ENCODE measurements at places on chromosomes 16 and 17. TPM values are rescaled to one million over a fixed set of nuclear protein-coding genes. Genes with fewer than 3 reads are reported as not detected.

GRCh38 chr17:78374189-78374588, 4.3 kb upstream of the PGS1 start:
- peaks cover 53% of the 10 kb centered on the region for H3K4me1 ChIP-seq
- no peaks in the 10 kb centered on the region for H3K36me3 ChIP-seq
- H3K4me3 ChIP-seq = peak overlapping the region; percentile 17
- H3K27me3 ChIP-seq = no peaks in the 10 kb centered on the region
- no peak for DNase-seq

- peaks cover 7% of the 10 kb centered on the region for H3K27me3 ChIP-seq
- H3K36me3 ChIP-seq = no peaks in the 10 kb centered on the region
- DNase-seq = no peak
- no peak overlapping the region for H3K27ac ChIP-seq
Measured at GRCh38 chr16:66600477-66600876, 4.0 kb upstream of the CMTM3 start.

DNA sequence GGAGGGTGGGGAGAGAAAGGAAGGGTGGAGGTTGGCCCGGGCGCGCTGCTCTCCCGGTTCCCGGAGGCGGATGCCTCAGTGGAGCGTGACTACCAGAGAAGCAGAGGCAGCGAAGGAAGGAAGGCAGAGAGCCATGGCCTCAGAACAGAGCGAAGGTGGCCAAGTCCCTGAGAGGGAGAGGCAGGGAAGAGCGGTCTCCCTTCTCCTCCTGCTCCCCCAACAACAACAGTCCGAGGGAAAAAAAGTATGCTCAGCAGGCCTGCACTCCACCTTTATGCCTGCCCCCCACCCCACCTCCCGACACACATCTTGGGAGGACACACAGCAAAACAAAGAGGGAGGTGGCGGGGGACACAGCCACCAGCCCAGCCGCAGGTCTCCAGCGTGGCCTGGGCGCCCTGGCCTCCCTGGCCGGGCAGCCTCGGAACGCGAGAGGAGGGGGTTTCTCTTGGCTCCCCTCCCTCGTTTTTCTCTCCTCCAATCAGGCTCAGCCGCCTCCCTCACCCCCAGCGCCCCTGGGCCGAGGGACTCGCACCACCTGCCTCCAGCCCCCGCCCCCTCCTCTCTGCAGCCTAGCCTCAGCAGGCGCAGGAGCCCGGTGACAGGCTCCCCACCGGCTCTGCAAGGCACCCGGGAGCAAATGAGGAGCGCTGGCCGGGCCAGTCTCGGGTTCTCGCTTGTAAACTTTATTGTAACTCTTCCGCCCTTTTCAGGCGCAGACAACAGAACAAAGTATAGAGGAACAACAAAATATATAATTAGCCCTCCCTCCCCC, 1.1 kb upstream of the HOXB7 start:
- peak overlapping the region; percentile 17 for H3K4me3 ChIP-seq
- peak; percentile 72 for DNase-seq
- peaks cover 37% of the 10 kb centered on the region for H3K4me1 ChIP-seq
- no peak overlapping the region for H3K27ac ChIP-seq
- H3K36me3 ChIP-seq = no peaks in the 10 kb centered on the region

GRCh38 chr17:64529221-64529620, 22.4 kb downstream of the CEP95 start:
- H3K4me1 ChIP-seq = no peaks in the 10 kb centered on the region
- no peak overlapping the region for H3K27ac ChIP-seq
- H3K4me3 ChIP-seq = no peak overlapping the region
- H3K36me3 ChIP-seq = peaks cover 93% of the 10 kb centered on the region
- DNase-seq = no peak
- H3K27me3 ChIP-seq = no peaks in the 10 kb centered on the region

DNA sequence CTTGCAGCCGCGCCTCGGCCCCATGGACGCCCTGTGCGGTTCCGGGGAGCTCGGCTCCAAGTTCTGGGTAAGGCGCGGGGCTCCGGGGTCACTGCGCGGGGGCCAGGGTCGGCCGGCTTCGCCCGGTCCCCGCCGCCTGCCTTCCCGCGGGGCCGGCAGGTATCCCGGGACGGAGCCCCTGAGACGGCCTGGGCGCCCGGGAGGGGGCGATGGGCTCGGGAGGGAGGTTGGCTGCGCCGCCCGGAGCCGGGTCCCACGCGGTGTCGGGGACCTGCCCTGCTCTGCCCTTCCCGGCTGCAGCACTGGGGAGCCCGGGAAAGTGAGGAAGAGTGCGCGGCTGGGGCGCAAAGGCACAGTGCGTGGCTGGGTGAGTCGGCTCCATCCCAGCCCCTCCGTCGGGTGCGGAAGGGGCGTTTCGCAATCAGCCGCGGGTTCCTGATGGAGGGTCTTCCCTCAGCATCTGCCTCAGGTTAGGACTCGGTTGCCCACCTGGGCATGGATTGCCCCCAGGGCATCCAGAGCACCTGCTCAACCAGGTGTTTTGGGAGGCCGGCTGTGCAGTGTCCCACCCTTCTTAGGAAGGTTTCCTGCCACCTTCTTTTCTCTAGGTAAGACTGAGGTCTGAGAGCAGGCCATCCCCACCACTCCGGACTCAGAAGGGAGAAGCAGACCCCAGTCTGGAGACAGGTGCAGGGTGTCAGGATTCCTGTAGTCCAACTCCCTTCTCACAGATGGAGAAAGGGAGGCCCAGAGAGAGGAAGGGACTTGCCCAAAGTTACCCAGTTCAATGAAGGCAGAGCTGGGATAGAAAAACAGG, 442 bp downstream of the ABCC3 start:
- H3K4me1 ChIP-seq = peaks cover 3% of the 10 kb centered on the region
- H3K4me3 ChIP-seq = peak overlapping the region; percentile 70
- peak; percentile 65 for DNase-seq
- no peaks in the 10 kb centered on the region for H3K36me3 ChIP-seq

DNA sequence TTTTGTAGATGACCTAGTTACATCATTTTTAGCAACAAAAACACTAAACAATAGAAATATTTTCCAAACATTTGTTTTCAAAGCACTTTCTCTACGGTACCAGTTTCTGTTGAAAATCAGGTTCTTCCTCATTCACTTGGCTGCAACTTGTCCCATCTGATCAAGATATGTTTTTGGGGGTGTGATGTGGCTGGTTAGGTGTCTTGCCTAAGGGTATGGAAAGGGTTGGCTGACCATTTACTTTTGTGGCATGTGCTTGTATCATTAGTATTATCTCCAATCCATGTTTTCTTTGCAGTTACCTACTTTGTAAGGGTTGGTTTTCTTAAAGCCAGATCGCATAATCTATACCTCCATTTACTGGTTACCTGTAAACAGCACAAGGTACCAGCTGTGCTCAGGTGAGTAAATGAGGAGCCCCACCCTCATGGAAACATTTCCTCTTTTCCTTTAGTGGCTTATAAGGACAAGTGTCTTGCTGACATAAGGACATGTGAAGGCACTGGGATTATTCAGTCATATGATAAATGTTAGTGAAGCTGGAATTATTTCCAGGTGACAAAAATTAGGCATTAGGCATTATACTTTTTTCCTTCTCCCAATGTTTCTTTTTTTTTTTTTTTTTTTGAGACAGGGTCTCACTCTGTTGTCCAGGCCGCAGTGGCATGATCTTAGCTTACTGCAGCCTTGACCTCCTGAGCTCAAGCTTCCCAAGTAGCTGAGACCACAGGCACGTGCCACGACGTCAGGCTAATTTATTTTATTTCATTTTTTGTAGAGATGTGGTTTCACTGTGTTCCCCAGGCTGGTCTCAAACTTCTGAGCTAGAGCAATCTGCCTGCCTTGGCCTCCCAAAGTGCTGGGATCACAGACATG, 162.0 kb downstream of the CCDC182 start:
- no peak overlapping the region for H3K27ac ChIP-seq
- no peak overlapping the region for H3K4me3 ChIP-seq
- H3K27me3 ChIP-seq = no peaks in the 10 kb centered on the region
- DNase-seq = no peak
- peaks cover 2% of the 10 kb centered on the region for H3K4me1 ChIP-seq
- no peaks in the 10 kb centered on the region for H3K36me3 ChIP-seq

DNA sequence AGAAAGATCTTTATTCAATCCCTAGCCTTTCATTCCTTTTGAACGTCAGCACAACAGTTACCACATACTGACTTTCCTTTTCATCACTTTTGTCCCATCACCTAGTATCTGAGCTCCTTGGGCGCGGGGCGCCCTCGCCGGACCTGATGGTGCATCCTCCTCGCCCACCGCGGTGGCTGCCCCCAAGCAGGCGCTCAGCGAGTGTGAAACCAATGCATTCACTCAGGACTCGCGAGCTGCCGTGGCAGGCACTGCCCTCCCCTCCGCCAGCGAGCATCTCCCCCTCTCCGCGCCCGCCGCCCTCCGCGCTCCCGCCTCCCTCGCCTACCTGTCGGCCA, 756 bp downstream of the KLHL11 start:
- H3K4me1 ChIP-seq = peaks cover 47% of the 10 kb centered on the region
- no peak for DNase-seq
- no peaks in the 10 kb centered on the region for H3K27me3 ChIP-seq
- H3K36me3 ChIP-seq = peaks cover 27% of the 10 kb centered on the region
- H3K4me3 ChIP-seq = peak overlapping the region; percentile 98
- no peak overlapping the region for H3K27ac ChIP-seq

DNA sequence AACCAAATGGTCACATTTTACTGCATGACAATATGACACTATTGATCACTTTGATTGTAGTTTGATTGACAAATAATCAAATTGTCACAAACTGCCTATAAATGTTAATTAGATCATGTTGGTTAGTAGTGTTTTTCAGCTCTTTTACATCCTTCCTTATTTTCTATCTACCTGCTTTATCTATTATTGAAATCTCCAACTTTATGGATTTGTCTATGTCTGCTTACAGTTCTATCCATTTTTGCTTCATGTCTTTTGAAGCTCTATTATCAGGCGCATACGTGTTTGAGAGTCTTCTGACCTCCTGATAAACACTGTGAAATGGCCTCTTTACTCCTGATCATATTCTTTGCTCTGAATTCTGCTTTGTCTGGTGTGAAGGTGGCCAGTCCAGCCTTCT, 83.2 kb upstream of the GNG13 start:
- no peak for DNase-seq
- H3K27ac ChIP-seq = no peak overlapping the region
- no peaks in the 10 kb centered on the region for H3K36me3 ChIP-seq
- no peaks in the 10 kb centered on the region for H3K27me3 ChIP-seq
- H3K4me1 ChIP-seq = peaks cover 4% of the 10 kb centered on the region
- H3K4me3 ChIP-seq = no peak overlapping the region

DNA sequence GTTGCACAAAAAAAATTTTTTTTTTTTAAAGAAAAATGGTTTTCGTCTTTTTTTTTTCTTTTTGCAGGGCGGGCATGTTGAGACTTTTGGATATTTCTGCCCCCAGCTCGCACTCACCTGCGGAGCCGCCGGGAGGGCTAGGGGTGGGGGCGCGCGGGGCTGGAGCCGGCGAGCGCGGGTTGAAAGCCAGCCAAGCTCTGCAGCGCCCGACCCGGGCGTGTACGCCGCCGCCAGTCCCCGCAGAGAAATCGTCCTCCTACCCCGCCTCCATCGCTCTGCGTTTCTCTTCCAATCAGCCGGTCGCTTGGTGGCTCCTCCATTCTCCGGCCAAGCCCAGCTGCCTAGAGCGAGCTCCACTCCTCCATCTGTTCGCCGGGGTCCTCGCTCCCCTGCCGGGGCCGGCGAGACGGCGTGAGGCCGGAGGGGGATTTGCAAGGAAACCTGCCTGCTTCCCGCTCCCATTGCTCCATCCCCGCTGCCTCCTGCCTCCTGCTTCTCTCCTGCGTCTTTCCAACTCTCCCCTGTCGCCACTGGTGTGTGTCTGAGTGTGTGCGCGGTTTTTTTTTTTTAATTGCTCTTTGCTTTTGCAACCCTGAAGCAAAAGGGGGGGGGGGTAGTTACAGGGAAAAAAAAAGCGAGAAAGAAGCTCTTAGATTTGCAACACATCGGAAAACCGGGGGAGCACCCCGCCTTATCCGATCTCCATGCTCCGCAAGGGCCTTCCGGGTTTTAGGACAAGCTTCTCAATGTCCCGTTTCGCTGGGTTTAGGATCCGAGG, 1.8 kb upstream of the UBTF start:
- peak overlapping the region; percentile 96 for H3K4me3 ChIP-seq
- DNase-seq = peak; percentile 90
- peaks cover 11% of the 10 kb centered on the region for H3K27me3 ChIP-seq
- peak overlapping the region; percentile 66 for H3K27ac ChIP-seq
- H3K4me1 ChIP-seq = peaks cover 13% of the 10 kb centered on the region

DNA sequence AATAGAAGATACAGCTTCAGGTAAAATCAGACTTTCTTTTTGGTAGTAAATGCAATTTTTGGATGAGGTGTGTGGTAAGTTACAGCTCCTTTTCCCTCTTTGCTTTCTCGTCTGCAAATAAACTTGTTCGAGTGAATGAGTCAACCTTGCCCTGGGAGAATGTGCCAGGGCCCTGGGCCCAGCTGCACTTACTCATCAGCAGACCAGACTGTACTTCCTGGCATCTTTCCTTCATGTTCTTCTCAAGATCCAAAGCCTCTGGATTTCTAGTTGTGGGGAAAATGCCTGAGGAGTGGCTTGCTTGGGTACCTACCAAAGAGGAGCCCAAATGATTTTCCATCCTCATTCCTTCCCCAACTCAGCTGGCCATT, 5.4 kb upstream of the G6PC1 start:
- H3K27ac ChIP-seq = no peak overlapping the region
- H3K4me1 ChIP-seq = peaks cover 17% of the 10 kb centered on the region
- H3K27me3 ChIP-seq = no peaks in the 10 kb centered on the region
- H3K4me3 ChIP-seq = no peak overlapping the region
- H3K36me3 ChIP-seq = no peaks in the 10 kb centered on the region

DNA sequence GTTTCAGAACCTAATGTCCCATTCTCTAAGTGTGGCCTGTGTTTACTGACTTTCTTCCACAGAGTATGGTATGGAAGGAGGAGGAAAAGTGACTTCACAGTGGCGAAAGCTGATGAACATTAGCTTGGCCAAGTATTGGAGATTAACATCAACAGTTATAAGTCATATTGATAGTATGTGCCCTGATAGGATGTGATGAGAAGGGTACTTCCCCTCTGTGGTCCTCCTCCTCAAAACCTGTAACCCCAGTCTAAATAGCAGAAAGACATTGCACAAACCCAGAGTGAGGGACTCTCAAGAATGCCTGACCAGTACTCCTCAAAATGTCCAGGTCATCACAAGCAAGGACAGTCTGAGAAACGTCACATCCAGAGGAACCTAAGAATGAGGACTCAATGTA, 73.1 kb downstream of the CLEC16A start:
- no peaks in the 10 kb centered on the region for H3K27me3 ChIP-seq
- H3K27ac ChIP-seq = no peak overlapping the region
- no peak for DNase-seq
- no peak overlapping the region for H3K4me3 ChIP-seq
- no peaks in the 10 kb centered on the region for H3K36me3 ChIP-seq

GRCh38 chr16:79844603-79845002, 244.1 kb upstream of the MAF start:
- no peak overlapping the region for H3K4me3 ChIP-seq
- H3K4me1 ChIP-seq = no peaks in the 10 kb centered on the region
- H3K36me3 ChIP-seq = no peaks in the 10 kb centered on the region
- H3K27me3 ChIP-seq = no peaks in the 10 kb centered on the region

GRCh38 chr16:58057121-58057520, 31.6 kb downstream of the MMP15 start:
- H3K27ac ChIP-seq = no peak overlapping the region
- H3K27me3 ChIP-seq = no peaks in the 10 kb centered on the region
- H3K4me3 ChIP-seq = no peak overlapping the region
- H3K36me3 ChIP-seq = no peaks in the 10 kb centered on the region
- no peaks in the 10 kb centered on the region for H3K4me1 ChIP-seq

FGF11 gene
- 16.6 TPM for total RNA-seq

CBX2 gene
- total RNA-seq = 91.1 TPM

TEX14 gene
- total RNA-seq = 0.78 TPM

CDH8 gene
- total RNA-seq = 11.7 TPM

EZH1 gene
- total RNA-seq = 16.9 TPM

CDRT15 gene
- not detected for total RNA-seq

TMEM101 gene
- 38.4 TPM for total RNA-seq

TBC1D3I gene
- total RNA-seq = not detected

TUBG1 gene
- 101 TPM for total RNA-seq

NR1D1 gene
- total RNA-seq = 4.2 TPM

All from GM23338 (cell line).